Vagina (tissue), 2 donors: ENCODE measurements at places on chromosomes 3 and 15. TPM values are rescaled to one million over a fixed set of nuclear protein-coding genes. Genes with fewer than 3 reads are reported as not detected.

Gene TATDN2
- 34.4 TPM for total RNA-seq

DNA sequence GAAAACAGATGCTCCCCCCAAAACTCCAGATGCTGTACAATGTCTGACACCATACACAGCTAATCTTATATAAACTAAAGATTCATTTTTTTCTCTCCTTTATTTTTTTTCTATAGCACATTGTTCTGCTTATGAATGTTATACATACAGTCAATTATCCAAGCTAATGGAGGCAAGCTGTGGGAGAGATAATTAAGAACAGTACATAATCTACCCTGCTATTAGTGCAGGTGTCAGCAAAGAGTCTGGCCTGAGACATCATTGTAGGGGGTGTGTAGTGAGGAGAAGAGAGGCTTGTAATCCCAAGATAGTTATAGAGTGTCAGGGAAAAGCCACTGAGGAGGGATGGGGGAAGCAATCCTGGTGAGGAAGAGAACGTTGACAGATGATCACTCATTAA is 25.4 kb upstream of the CHMP2B start:
- no peaks in the 10 kb centered on the region for H3K27me3 ChIP-seq
- H3K4me3 ChIP-seq, result no peak overlapping the region
- no peaks in the 10 kb centered on the region for H3K4me1 ChIP-seq
- no peaks in the 10 kb centered on the region for H3K36me3 ChIP-seq

Gene MUSTN1
- 30.2 TPM for total RNA-seq

DNA sequence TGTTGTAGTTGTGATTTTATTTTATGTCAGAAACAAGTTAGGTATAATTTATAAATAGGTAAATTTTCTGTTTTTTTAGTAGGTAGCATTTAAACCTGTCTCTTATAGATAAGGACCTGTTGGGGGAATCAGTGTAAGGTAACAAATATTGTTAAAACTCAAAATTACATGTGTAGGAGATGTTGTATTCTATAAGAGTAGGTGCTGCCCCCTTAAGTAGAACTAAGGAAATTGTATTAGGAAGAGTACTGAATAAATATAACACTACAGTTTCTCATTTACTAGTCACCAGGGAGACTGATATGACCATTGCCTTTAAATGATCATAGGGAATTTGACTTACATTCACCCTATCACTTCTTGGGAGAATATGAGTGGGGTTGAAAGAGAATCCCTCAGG is 31.2 kb downstream of the SLC25A36 start:
- H3K4me3 ChIP-seq, result no peak overlapping the region
- no peak overlapping the region for H3K27ac ChIP-seq
- H3K4me1 ChIP-seq, result no peaks in the 10 kb centered on the region
- no peak for DNase-seq

Gene ZIC4
- not detected for total RNA-seq

GRCh38 chr3:183123891-183124290 is 24.6 kb upstream of the MCCC1 start:
- H3K4me1 ChIP-seq, result no peaks in the 10 kb centered on the region
- DNase-seq, result no peak
- no peak overlapping the region for H3K27ac ChIP-seq
- no peak overlapping the region for H3K4me3 ChIP-seq
- H3K27me3 ChIP-seq, result no peaks in the 10 kb centered on the region
- no peaks in the 10 kb centered on the region for H3K36me3 ChIP-seq

Gene CCR1
- total RNA-seq, result 7.1 TPM

Gene BLM
- total RNA-seq, result 1.7 TPM

- H3K36me3 ChIP-seq, result no peaks in the 10 kb centered on the region
- no peak overlapping the region for H3K27ac ChIP-seq
- H3K27me3 ChIP-seq, result no peaks in the 10 kb centered on the region
- no peak for DNase-seq
- no peaks in the 10 kb centered on the region for H3K4me1 ChIP-seq
These were observed 42.4 kb upstream of the LARS2 start for GRCh38 chr3:45345846-45346580.

- H3K27ac ChIP-seq, result no peak overlapping the region
- no peak for DNase-seq
- H3K27me3 ChIP-seq, result no peaks in the 10 kb centered on the region
- peaks cover 78% of the 10 kb centered on the region for H3K4me1 ChIP-seq
These were observed 8.0 kb downstream of the PXK start for GRCh38 chr3:58340594-58341244.

Gene GRK7
- total RNA-seq, result 0.98 TPM

GRCh38 chr15:68524753-68525584 is 53.8 kb upstream of the CORO2B start:
- H3K36me3 ChIP-seq, result no peaks in the 10 kb centered on the region
- DNase-seq, result peak; percentile 87
- peak overlapping the region; percentile 51 for H3K27ac ChIP-seq
- H3K4me1 ChIP-seq, result peaks cover 12% of the 10 kb centered on the region

DNA sequence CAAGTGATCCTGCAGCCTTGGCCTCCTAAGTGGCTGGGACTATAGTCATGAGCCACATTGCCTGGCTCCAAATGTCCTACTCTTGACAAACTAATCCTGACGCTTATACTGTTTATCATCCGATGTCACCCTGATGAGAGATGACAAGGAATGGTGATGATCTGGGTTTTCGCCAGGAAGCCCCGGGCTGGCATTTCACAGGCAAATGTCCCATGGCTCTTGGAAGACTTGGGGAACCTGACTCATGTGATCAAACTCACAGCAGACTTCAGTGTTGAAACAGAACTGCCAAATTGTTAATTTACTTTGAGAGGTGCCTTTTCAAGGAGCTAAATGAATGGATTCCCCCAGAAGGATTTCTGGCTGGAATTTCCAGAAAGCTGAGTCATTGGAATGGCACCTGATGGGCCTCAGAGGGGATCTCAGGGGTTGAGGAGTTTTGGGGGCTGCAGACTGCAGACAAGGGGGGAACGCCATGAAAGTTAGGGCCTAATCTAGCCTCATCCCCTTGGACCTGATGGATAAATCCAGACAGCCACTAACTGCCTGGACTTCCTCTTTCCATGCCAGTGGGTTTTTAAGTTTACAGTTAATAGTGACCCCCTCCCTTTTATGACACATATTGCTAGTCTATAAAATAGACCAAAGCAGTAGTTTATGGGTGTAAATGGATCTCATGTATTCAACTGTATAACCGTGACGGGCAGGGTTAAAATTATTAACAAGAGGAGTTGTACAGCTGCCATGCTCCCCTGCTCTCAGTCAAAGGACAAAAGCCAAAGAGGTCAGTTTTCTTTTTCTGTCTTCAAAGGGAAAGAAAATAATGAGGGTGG is 146.6 kb downstream of the CHSY1 start:
- H3K4me3 ChIP-seq, result no peak overlapping the region
- H3K27ac ChIP-seq, result no peak overlapping the region
- H3K27me3 ChIP-seq, result no peaks in the 10 kb centered on the region
- DNase-seq, result no peak
- H3K4me1 ChIP-seq, result peaks cover 10% of the 10 kb centered on the region

- no peak overlapping the region for H3K27ac ChIP-seq
- DNase-seq, result no peak
- H3K4me3 ChIP-seq, result no peak overlapping the region
- no peaks in the 10 kb centered on the region for H3K4me1 ChIP-seq
- H3K27me3 ChIP-seq, result no peaks in the 10 kb centered on the region
- no peaks in the 10 kb centered on the region for H3K36me3 ChIP-seq
These were observed 609.8 kb upstream of the BCHE start for GRCh38 chr3:166446986-166447385.

Gene GPR156
- not detected for total RNA-seq

DNA sequence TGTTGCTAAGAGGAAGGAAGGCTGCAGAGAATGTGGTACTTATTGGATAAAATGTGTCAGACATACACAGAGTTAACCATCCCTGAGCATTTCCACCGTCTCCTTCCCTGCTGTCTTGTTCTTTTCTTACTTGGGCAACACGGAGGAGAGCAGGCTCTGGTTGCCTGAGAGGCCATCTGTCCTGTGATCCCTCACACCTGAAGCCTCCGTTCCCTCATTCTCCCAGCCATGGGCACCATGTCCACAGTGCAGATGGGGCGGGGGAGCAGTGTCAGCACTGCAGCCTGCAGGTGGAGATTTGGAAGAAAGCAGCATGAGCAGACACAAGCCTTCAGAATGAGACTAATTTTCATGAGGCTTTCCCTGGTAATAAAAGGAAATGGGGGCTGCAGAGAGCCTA is 133.7 kb downstream of the CHCHD6 start:
- H3K4me3 ChIP-seq, result no peak overlapping the region
- no peak overlapping the region for H3K27ac ChIP-seq
- H3K36me3 ChIP-seq, result no peaks in the 10 kb centered on the region
- no peaks in the 10 kb centered on the region for H3K27me3 ChIP-seq

GRCh38 chr15:97961067-97961954 is 808 bp downstream of the ARRDC4 start:
- peak overlapping the region; percentile 81 for H3K27ac ChIP-seq
- no peaks in the 10 kb centered on the region for H3K36me3 ChIP-seq
- H3K27me3 ChIP-seq, result no peaks in the 10 kb centered on the region
- peak overlapping the region; percentile 92 for H3K4me3 ChIP-seq
- H3K4me1 ChIP-seq, result peaks cover 48% of the 10 kb centered on the region
- no peak for DNase-seq

GRCh38 chr15:100043692-100044091 is 298.1 kb downstream of the ADAMTS17 start:
- H3K27ac ChIP-seq, result peak overlapping the region; percentile 2
- H3K4me3 ChIP-seq, result no peak overlapping the region
- no peaks in the 10 kb centered on the region for H3K27me3 ChIP-seq
- DNase-seq, result peak; percentile 44
- H3K36me3 ChIP-seq, result no peaks in the 10 kb centered on the region
- H3K4me1 ChIP-seq, result peaks cover 20% of the 10 kb centered on the region

DNA sequence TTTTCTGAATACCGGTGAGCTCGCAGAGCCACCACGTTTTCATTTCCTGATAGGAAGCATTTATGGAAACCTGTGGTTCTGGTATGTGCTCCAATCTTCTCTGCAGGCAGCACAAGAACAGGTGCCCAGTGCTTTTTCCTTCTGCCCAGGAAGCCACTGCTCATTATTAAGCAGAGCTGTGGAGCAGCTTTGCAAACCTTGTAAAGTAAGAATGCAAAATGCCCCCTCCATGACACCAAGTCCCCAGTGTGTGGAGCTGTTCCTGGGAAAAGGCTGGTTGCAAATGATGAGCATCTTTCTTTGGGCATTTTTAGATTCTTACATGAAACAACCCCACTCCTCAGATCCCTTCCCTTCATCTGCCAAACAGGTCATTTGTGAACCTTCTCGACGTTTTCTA is 65.7 kb upstream of the MRPL3 start:
- no peaks in the 10 kb centered on the region for H3K36me3 ChIP-seq
- H3K27ac ChIP-seq, result no peak overlapping the region
- no peak overlapping the region for H3K4me3 ChIP-seq
- H3K27me3 ChIP-seq, result no peaks in the 10 kb centered on the region

DNA sequence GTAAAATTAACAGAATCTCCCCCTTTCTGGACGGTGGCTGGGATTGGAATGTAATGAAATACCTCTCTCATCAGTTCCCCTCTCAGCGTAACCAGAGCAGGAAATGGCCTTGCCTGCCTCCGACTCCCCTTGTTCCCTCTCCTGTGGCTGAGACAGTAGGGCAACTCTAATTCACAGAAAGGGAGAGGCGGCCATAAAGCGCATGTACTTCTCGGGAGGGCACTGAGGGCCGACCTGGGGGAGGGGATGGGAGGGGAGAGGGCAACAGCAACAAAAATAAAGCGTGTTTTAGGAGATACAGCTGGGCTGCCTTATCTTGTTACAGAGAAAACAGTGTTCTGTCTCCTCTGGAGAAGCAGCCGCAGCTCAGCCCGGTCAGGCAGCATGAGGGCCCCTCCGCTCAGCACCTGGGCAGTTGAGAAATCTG is 783.3 kb upstream of the ARRDC4 start:
- H3K4me3 ChIP-seq, result no peak overlapping the region
- H3K36me3 ChIP-seq, result no peaks in the 10 kb centered on the region
- no peaks in the 10 kb centered on the region for H3K27me3 ChIP-seq
- H3K27ac ChIP-seq, result no peak overlapping the region
- DNase-seq, result no peak

DNA sequence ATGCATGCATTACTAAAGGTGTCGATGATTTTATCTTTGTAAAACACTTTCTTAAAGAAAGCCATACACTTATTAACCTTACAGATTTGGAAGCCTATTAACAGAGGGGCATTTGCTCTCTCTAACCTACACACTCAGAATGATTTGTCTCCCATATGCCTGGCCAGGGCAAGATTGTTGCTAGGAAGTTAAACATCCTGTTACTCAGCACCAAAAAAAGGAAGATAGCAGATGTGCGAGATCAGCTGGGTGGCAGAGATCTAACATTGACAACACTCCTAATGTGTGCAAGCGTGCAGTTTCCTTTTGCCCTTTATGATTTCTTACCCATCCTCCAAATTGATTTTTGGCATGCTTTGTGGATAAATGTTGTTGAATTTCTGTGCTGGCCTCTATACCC is 73.9 kb upstream of the TMEM108 start:
- no peak overlapping the region for H3K4me3 ChIP-seq
- no peaks in the 10 kb centered on the region for H3K27me3 ChIP-seq
- H3K27ac ChIP-seq, result no peak overlapping the region
- H3K36me3 ChIP-seq, result no peaks in the 10 kb centered on the region
